ENCODE measurements at places on chromosomes 5 and 9. TPM values are rescaled to one million over a fixed set of nuclear protein-coding genes. Genes with fewer than 3 reads are reported as not detected.
A peak's percentile ranks its signal among the peaks of the same experiment; 100 is the strongest.

Gene NUDT2
- 67.4 TPM for total RNA-seq

Gene FAM120A
- 57.1 TPM for total RNA-seq

Gene ANKRD20A1
- total RNA-seq, result not detected

- DNase-seq, result no peak
These were observed 12.9 kb upstream of the AJM1 start for GRCh38 chr9:136829412-136829811.

DNA sequence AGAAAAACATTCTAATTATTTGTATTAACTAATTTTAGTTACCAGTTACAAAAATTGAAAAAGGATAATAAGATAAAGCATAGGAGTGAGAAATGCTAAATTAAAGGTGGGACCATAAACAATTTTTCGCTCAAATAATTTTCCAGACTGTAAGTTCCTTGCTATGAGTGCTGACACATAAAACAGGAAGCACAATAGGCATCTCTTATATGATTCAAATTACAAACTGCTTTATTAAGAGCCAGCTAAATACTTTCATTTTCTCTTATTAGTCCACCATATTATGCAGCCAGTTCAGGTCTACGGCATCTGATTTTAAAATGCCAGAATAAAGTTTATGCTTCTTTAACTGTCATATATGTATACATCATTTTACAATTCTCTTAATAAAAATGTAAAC lies 4.4 kb downstream of the RC3H2 start:
- no peak for DNase-seq

- no peak for DNase-seq
These were observed 191.2 kb downstream of the ACTL7B start for GRCh38 chr9:108664309-108665255.

Gene SPINK4
- total RNA-seq, result not detected

DNA sequence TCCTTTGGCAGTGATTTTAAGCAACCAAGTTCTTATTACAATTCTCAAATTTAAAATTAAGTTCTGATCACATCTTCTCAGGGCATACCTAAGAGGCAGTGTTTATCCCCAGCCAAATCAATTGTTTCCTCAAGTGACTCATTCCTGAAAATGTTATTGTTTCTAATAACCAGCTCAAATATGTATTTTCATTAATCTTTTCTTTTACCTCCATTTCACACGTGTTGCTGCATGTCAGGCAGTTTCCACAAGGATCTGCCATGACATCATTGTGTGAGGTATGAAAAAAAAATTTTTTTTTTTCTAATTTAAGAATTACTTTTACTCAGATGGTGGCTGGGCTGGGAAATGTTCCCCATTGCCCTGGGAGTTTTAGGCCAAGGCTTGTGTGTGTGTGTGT lies 113.0 kb upstream of the NTRK2 start:
- no peak for DNase-seq

DNA sequence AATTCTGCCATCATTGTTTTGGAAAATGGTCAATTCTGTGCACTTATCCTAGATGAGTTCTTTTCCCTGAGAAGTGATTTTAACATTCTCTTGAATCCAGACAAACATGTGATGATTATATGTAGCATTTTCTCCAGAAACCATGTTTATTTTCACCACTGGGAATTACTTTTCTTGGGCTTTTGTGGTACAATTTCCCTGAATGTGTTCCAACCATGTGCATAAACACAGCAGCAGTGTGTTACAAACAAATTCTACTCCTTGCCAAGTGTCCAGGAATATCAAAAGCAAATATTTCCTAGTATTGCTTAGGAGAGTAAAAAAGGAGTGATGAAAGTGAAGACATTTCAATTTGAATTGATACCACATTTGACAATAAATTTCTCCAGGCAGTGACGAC lies 50.4 kb downstream of the NXNL2 start:
- no peak for DNase-seq

GRCh38 chr5:173926359-173926758 lies 38.2 kb downstream of the CPEB4 start:
- DNase-seq, result peak; percentile 59

- DNase-seq, result no peak
These were observed 3.3 kb downstream of the ANKS6 start for GRCh38 chr9:98793031-98793430.

Gene IFNA21
- not detected for total RNA-seq

GRCh38 chr5:109455598-109456096 lies 45.9 kb upstream of the PJA2 start:
- DNase-seq, result peak; percentile 96

- DNase-seq, result no peak
These were observed 81.6 kb upstream of the MPDZ start for GRCh38 chr9:13361076-13361475.

- no peak for DNase-seq
These were observed 26.8 kb downstream of the KLF9 start for GRCh38 chr9:70387663-70388062.

DNA sequence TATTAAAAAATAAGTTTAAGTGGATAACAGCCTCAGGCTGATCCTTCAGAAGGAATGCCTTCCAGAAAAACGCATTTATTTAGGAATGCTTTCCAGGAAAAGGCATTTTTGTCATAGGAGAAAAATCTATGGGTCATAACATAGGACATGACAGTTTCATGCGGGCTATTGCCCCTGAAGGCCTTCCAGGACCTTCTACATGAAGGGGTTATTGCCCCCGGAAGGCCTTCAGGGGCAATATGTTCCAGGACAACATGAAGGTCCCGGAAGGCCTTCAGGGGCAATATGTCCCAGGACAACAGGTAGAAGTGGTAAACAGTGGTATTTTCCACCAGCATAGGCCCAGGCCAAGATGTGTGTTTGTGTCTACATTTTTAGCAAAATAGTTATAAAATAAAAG lies 191.3 kb upstream of the RASA1 start:
- no peak for DNase-seq

GRCh38 chr9:120779227-120779626 lies 14.0 kb downstream of the FBXW2 start:
- no peak for DNase-seq

GRCh38 chr5:73363911-73364730 lies 84.5 kb downstream of the FOXD1 start:
- DNase-seq, result no peak

Gene ARSI
- 5.0 TPM for total RNA-seq

- no peak for DNase-seq
These were observed 54.4 kb upstream of the CKS2 start for GRCh38 chr9:89256642-89257041.

Gene CLIC3
- 126 TPM for total RNA-seq

Gene CDH10
- total RNA-seq, result 0.53 TPM

Gene PCDHGB3
- 0.81 TPM for total RNA-seq

DNA sequence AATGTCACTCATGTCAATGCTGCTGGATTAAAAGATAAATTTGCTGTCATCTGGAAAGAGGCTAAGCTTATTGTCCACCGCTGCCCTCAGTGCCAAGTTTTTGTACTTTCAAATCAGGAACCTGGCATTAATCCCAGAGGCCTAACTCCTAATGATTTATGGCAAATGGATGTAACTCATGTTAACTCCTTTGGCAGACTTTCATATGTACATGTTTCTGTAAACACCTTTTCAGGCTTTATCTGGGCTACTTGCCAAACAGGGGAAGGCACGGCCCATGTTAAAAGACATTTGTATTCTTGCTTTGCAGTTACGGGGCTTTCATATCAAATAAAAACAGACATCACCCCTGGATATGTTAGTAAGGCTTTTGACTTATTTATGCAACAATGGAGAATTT lies 608.0 kb upstream of the ACO1 start:
- DNase-seq, result no peak

Gene GPX8
- 112 TPM for total RNA-seq

DNA sequence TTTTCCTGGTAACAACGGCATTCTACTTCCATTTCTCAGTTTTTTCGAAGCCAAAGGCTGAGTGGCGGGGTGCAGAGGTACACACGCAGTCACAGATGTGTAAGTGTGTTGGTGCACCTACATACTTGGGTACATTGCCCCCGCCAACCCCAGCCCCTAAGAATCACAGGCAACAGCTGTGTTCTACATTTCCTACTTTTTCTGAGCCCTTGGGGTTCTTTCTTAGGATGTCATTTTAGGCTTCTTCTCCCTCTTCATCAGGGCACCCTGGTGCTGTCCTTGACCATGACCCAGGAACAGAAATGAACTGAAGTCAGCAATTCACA lies 104.8 kb downstream of the PAX5 start:
- no peak for DNase-seq

DNA sequence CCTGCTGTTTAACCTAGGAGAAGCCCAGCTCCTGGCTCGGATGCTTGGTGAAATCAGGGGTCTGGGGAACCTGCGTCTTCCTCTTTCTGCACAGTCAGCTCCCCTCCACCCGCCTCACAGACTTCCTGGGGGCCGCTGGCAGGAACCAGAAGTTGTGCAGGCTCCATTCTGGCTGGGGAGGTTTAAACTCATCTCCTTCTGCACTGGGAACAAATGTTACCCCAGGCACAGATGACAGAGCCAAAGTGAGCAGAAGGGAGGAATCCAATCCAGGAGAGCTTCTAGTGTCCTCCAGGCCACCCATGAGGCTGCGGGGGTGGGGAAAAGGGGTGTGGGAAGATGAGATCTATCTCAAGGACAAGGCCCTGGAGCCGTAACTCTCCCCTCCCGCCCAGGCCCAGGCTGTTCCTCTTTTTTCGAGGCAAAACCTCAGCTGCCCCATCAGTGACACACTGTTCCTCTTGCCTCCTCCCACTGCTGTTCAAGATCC lies 31.2 kb downstream of the KCNMB1 start:
- DNase-seq, result no peak

GRCh38 chr9:76531231-76531780 lies 72.3 kb downstream of the GCNT1 start:
- DNase-seq, result no peak

- DNase-seq, result no peak
These were observed 193.0 kb downstream of the ERCC6L2 start for GRCh38 chr9:96068511-96068910.

GRCh38 chr5:62395210-62395950 lies 8.3 kb downstream of the DIMT1 start:
- peak; percentile 29 for DNase-seq

Gene CYLC2
- total RNA-seq, result not detected

DNA sequence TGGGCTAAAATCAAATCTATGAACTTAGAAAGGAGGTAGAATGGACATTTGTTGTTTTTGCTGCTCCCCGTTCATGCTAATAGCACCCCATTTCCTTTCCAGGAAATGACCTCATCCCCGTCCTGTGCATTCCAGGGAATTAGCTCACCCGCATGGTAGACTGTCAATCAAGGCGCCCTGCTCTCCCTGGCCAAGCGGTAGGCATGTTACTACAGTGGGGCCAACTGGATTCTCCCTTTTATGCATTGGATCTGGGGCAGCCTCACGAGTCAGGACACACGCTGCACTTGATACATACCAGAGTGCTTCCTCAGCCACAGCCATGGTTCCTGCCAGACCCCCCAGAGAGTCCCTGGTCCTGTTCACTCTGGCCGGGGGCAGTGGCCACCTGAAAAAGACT lies 111.0 kb upstream of the PTCH1 start:
- peak; percentile 90 for DNase-seq
